GM19239 (cell line): ENCODE measurements at places on chromosomes 3 and 15.

- DNase-seq = no peak
Observed at GRCh38 chr3:151581035-151581434, 120.2 kb upstream of the IGSF10 start.

DNA sequence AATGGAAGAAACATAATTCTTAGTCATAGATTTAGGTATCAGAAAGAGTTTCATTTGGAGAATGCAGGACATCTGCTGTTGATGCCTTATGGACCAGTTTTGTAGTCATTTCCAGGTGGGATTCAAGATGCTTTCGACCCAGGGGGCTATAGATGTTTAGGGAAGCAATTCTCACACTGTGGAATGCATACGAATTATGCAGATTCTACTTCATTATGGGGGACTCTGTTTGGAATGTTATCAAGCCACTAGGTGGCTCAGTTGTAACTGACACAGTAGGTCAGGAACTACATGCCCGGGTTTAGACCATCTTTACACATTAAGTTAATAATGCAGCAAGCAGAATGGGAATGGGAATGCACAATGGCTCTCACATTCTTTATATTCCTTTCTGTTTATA lies 1359.8 kb downstream of the ZPLD1 start:
- DNase-seq = no peak

GRCh38 chr15:92151168-92151567 lies 242.5 kb upstream of the ST8SIA2 start:
- no peak for DNase-seq

GRCh38 chr15:91302588-91303439 lies 202.8 kb downstream of the SV2B start:
- DNase-seq = peak; percentile 45

DNA sequence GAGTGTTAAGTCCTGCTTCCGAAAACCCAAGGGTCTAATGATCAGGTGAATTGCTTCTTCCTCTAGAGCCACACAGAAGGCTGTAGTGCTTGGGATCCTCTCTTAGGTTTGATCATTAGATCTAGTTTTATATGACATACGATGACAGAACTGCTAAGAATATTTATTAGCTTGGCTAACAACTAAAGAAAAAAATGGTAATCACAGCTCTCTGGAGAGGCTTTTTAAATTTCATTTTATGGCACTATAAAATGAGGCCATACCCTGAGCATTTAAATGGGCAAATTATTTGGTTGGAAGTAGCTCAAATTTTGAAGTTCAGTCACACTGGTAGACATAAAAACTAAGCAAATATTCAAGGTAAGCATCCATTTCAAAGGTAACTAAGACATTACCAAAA lies 482.5 kb upstream of the WNT5A start:
- no peak for DNase-seq

GRCh38 chr15:73385205-73385604 lies 16.4 kb upstream of the HCN4 start:
- no peak for DNase-seq

GRCh38 chr3:7437231-7437630 lies 576.3 kb downstream of the GRM7 start:
- no peak for DNase-seq

DNA sequence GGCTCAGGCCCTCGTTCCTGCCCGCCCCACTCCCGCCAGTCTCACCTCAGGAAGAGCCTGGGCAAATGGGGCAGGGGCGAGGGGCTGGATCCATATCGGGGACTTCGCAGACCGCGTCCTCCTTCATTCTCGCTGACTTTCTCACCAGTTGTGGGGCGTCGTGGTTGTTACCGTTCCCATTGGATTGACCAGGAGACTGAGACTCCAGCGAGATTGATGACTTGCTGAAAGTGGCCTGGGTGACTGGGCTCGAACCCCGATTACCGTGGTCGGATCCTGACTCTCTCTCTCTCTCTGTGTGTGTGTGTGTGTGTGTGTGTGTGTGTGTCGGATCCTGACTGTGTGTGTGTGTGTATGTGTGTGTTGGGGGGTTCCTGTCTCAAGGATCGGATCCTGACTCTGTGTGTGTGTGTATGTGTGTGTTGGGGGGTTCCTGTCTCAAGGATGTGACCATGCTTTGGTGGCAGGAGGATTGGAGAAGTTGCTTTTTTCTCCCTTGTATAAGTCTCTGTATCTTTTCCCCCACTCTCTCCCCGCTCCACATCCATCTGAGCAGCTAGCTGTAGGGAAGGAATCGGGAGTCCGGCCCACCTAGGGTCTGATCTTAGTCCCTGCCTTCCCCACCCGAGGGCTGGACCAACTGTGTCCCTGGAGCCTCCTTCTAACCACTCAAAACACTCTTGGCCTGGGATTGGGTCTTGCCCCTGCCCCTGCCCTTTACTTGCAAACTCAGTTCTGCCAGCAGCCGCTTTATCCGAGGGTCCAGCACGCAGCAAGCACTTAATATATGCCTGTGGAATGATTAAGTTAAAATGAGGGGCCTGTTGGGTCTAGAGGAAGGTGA lies 603 bp downstream of the PLEKHO2 start:
- no peak for DNase-seq

- no peak for DNase-seq
Observed at GRCh38 chr3:16142350-16143025, 32.0 kb upstream of the GALNT15 start.

- DNase-seq = no peak
Observed at GRCh38 chr3:71646971-71647370, 63.4 kb upstream of the FOXP1 start.

- no peak for DNase-seq
Observed at GRCh38 chr3:59749291-59749690, 699.5 kb upstream of the CFAP20DC start.

DNA sequence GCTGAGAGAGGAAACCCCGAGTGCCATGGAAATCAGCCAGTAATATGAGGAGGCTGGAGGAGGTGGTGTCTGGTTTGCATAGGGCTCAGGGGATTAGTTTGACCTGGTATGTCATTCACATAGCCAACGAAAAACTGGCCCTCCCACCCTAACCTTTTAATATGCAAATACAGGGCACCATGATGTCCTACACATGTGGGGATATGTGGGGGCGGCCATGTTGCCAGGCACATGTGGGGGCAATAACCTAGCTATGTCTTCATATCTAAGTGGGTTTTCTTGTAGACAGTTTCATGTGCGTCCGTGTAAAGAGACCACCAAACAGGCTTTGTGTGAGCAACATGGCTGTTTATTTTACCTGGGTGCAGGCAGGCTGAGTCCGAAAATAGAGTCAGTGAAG lies 110.1 kb downstream of the MOBP start:
- DNase-seq = no peak

- no peak for DNase-seq
Observed at GRCh38 chr15:88465633-88466224, 1.5 kb downstream of the MRPL46 start.

DNA sequence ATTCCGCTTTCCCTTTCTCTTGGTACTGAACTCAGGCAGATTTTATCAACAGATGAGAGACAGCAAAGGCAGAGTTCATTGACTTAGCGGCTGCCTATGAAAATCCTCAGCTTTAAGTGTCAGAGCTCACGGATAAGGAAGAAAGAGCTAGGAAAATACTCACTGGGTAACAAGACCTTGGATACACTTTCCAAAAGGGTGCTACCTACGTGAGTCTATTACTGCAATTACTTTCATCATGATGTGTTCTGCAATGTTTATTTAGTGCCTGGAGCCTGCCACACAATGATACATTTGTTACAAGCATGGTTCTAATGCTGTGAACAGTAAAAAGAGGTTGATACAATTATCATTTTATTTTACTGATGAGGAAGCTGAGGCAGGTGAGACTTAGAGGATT lies 177.5 kb downstream of the GRM7 start:
- DNase-seq = no peak

DNA sequence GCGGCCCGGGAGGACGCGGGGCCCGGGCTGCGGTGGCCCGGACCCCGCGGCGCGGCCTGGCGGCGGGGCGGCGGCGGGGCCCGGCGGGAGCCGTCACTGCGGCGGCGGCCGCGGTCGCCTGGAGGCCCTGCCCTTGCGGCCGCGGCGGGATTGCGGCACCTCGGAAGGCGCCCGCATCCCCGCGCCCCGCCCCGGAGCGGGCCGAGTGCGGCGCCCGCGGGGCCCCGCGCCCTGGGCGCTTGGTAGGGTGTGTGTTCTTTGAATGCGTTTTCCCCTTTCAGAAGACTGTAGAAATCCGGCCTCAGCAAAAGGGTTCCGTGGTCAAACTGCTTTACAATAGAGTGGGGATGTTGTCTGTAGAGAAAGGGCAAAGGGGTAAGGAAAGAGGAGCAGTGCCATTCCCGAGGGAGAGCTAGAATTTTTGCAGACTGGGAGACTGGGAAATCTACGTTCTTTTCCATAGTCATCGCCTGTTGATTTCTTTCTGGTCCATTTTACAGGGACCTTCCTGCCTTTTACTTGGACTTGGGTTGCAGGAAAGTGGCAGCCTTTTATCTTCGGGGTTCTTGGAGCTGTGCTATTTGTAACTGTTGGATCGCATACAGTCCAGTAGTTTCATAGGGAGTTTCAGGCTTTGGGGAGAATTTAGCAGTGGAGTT lies 630 bp downstream of the SNRK start:
- peak; percentile 40 for DNase-seq

GRCh38 chr3:157718800-157719199 lies 215.6 kb upstream of the VEPH1 start:
- DNase-seq = no peak

DNA sequence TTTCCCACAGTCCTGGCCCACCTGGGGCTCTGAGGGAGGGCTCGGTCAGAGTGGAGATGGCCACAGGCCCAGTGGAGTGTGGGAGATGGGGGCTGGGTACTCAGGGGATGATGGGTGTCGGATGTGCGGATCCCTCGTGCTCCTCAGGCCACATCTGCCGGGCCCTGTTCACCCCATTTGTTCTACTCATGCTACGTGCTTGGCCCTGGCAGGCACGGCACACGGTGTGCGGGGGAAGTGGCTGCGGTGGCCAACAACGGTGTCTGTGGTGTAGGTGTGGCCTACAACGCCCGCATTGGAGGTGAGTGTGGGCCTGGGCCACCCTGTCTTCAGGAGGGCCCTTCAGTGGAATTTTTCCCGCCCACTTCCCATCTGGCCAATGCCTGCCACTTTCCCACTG lies 7.0 kb upstream of the FES start:
- no peak for DNase-seq

DNA sequence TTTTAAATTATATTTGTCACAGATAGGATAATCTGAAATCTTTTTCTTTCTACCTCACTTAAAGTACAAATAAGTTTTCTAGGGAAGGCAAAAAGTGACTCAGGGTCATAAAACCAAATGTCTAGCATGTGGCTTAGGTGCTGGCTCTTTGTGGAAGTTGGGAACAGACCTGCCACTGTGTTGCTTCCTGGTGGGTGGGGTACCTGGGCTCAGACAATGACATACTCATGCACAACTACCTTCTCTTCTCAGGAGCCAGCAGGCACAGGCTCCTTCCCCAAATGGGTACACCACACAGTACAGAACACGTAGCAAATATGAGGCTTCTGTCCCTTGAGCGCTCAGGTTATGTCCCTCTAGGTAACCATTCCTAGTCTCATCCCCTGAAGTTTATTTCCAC lies 40.1 kb upstream of the MUC13 start:
- DNase-seq = no peak

DNA sequence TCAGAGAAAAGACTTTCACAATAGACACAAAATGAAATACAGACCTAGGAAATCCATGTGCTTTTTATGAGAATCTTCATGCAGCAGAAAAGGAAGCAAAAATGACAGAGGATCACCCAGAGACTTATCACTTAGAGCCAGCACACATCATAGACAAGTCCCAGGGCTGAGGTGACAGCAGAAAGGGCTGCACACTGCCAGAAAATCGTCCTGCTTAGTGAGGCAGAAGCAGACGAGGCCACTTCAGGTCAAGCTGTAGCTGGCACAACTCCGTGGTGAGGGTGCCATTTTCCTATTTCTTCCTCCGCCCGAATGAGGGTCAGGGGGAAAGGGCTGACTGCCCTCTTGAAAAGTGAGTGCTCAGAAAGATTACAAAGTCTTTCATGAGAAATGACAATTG lies 95.9 kb upstream of the TNIK start:
- no peak for DNase-seq

DNA sequence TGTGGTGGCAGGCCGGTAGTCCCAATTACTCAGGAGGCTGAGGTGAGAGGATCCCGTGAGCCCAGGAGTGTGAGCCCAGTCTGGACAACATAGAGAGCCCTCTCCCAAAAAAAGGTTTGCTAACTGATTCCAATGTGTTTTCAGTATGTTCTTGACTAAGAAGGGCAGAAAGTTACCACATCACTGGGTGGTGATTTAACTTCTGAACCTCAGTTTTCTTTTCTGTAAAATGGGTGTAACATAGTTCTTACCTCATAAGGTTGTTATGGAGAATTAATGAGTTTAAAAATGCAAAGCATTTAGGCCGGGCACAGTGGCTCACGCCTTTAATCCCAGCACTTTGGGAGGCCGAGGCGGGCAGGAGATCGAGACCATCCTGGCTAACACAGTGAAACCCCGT lies 28.5 kb upstream of the RAF1 start:
- no peak for DNase-seq

DNA sequence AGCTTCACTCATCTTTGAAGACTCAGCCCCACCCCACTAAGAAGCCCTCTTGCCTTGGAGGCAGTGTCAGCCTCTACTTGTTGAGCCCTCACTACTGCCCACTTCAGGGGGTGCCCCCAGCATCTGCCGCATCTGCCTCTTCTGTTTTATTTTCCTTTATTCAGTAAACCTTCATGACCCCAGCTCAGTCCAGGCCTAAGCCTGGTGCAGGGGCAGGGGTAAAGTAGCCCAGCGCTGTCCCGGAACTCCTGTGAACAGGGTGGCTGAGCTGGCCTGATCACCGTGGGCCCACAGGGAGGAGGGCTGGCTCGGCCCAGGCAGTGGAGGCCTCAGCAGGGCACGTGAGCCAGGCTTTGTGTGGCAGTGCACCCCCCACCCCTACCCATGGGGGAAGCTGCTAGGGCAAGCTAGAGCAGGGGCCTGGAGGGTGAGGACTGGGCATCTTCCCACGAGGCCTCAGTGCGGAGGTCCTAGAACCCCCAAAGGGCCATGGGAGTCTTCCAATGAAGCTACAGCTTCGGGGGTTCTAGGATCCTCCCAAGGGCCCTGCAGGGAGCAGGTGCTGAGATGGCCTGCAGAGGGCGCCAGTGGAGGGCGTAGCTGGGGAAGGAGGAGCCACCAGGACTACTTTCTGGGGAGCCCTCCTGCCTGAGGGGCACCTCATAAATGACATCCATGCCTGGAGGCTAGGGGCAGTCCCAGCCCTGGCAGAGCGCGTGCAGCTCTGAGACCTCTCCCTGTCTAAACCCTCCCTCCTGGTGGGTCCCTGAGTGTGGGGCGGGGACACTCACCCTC lies 36.0 kb downstream of the TSPAN3 start:
- DNase-seq = no peak

GRCh38 chr3:52633786-52634185 lies 51.9 kb downstream of the PBRM1 start:
- no peak for DNase-seq
